ENCODE measurements at places on chromosomes 16 and 17.
A peak's percentile ranks its signal among the peaks of the same experiment; 100 is the strongest.

DNA sequence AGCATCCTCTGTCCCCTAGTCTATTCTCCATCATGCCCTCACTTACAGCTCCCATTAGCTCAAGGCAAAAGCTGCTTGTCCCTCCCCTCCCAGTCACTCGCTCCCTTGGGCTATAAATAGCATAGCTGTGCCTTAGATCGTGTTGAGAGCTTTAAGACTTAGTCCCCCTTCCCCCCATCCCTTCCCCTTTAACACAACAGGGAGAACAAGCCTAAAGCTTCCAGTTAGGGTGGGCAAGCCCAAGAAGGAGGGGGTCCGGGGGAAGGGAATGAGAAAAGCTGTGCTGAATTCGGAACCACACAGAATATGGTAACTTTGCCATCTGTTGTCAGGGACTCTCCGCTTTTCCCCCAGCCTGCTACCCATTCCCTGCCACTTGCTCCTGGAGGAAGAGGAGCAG is 4.9 kb upstream of the HIGD1B start:
- no peak for DNase-seq

DNA sequence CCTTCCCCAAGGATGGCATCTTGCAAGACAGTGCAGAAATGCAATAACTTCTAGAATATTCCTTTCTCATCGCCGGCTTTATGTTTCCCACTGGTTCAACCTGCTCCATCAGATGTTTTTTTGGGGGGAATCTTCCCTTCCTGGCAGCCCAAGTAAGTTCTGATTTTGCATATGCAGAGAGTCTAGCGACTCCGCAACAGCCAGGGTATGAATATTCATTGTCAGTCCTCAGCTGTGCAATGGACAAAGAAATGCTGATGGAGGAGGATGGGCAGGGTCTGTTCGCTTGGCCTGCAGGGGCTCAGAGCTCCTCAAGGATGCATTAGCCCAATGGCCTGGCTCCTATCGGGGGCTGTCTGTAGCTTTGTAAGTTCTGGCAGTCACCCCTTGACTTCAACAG is 358.8 kb upstream of the CCL2 start:
- DNase-seq: no peak

DNA sequence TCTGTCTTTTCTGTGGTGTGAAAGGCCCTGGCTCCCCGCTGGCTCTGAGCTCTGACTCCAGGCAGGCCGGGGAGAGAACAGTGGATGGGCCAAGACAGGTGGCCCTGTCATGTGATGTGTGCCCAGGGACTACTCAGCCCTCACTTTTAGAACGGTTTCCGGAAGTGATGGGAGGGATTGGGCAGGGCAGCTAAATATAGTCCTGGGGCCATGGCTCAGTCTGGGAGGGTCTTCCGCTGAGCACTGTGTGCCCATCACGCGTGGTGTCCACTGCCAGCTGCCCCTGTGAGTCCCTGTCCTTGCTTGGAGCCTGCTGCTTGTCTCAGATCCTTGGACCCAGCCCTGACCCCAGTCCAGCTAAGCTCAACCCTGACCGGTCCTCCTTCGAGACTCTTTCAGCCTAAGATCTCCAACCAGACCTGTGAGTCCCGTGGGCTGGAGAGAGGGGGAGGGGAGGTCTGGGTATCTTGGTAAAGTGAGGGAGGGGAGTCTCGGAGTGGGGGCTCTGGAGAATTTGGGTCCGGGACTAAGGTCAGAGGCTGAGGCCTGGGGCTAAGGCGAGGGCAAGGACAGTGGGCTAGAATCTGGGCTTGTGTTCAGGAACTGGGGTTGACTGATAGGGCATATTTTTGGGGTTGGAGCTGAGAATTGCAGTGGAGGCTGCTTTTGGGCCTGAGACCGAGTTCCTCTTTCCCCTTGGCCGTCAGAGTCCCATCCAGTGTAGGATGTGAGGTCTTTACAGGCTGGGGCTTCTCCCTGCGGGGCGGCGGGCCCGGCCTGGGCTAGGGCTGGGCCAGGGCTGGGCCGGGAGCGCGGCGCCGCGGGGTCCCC is at the start of gene TRIM72:
Gene TRIM72, plus strand, starts transcription at position 243 of the 831 bp plus-strand sequence. CDS start 620 bp downstream, outside the sequence.
- DNase-seq: peak; percentile 57

DNA sequence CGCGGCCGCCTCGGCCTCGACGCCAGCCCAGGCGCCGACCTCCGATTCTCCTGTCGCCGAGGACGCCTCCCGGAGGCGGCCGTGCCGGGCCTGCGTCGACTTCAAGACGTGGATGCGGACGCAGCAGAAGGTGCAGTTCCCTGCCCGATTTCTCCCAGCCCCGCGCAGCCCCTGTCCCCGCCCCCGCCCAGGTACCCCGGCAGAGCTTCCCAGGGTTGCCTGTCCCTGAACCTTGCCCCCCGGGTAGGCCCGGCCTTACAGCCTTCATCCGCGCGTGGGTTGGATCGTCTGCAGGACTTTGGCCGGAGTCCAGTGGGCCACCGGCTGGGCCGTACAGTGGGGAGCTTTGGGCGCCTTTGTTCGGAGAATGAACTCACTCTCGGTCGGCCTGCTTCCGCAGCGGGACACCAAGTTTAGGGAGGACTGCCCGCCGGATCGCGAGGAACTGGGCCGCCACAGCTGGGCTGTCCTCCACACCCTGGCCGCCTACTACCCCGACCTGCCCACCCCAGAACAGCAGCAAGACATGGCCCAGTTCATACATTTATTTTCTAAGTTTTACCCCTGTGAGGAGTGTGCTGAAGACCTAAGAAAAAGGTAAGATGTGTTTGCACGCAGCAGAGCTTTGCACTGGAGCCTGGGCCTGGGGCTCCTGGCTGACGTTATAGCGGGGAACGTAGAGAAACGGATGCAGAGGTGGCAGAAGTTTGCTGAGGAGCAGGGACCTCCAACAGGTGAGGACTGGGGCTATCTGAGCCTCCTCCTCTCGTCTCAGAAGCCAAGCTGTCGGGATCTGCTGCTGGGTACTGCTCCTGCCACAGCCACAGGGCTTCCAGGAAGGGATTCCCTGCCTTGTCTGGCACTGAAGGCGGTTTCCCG is 593 bp downstream of the GFER start:
- no peak for DNase-seq

- DNase-seq: no peak
Measured at GRCh38 chr17:56305007-56305406, 151.7 kb downstream of the ANKFN1 start.

- DNase-seq: no peak
Measured at GRCh38 chr17:7289256-7290032, 5.0 kb downstream of the YBX2 start.

GRCh38 chr17:47927821-47928400 is 13.5 kb upstream of the PNPO start:
- DNase-seq: no peak

- DNase-seq: no peak
Measured at GRCh38 chr16:1723450-1724147, 17.6 kb downstream of the MAPK8IP3 start.

- no peak for DNase-seq
Measured at GRCh38 chr17:63962298-63962744, 10.4 kb downstream of the SCN4A start.

GRCh38 chr17:63537001-63537400 is 13.3 kb upstream of the DCAF7 start:
- DNase-seq: no peak

DNA sequence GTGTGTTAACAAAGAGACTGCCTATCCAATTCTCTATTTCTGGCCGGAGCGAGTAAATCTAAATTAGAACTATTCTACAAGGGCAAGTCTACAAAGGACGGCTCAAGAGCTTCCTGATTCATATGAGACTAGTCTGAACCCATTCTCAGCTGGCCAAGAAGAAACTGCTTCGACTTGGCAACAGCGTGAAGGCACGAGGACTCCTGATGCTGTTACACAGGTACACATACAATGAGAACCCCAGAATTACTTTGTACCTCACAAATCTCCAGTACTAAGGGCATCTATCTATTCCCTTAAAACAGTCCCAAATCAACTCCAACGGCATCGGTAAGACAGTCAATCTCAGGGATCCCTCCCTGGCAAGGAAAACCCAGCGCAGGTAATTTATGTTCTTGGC is 1.5 kb downstream of the CRK start:
- no peak for DNase-seq
